CD4-positive, alpha-beta T cell treated with Interleukin-1 beta for 1 hour (primary cell): ENCODE measurements at places on chromosomes 5 and 9.

- DNase-seq = no peak
Observed at GRCh38 chr9:103721056-103721455, 373.1 kb upstream of the SMC2 start.

- no peak for DNase-seq
Observed at GRCh38 chr5:12284604-12285003, 380.4 kb upstream of the CTNND2 start.

- no peak for DNase-seq
Observed at GRCh38 chr9:7338586-7339281, 460.8 kb downstream of the DMAC1 start.

DNA sequence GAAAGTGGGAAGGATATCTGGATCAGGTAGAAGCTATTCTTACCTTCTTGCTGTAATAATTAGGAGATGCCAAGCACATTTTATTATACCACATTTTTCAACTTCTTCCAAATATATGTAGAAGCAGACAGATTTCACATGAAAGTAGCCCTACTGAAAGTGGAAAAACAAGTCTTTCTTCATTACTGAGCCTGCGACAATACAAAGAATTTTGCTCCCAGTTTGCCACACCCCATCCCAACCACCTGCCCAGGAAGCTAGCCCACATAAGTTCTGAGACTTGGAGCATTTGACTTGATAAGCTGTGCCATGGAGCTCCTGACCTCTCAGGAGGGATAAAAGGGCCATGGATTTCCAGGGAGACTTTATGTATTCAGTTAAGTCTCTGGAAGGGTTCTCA lies 249.1 kb upstream of the ADCY2 start:
- no peak for DNase-seq

DNA sequence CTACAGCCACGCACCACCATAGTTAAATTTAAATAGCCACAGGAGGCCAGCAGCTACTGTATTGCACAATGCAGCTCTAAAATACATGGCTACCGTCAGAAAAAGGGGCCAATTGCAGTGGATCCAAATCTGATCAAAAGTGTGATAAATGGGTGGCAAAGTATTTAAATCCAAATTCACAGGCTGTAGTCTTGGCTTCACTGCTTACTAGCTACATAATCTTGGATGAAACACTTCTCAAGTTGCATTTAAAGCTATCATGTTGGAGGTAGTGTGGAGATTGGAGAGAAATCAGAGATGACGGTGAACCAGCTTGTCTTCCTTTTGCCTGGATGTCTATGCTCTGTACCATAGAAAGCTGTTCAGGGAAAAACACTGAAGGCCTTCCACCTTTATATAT lies 24.0 kb upstream of the SLC44A1 start:
- no peak for DNase-seq

DNA sequence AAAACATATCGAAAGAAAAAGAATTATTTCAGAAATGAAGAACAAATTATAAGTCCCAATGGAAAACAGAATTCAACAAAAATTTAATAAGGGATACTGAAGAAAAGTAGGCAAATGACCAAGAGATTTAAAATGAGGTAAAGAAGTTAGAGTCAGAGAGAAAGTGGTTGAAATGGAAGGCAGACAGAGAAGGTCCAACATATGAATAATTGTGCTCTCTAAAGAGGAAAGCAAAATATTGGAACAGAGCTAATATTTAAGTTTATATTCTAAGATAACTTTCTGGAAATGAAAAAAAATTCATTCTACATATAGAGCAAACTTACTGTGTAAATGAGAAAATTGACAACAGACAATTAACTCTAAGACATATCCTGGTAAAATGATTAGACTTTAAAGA lies 94.1 kb downstream of the PTCH1 start:
- no peak for DNase-seq

DNA sequence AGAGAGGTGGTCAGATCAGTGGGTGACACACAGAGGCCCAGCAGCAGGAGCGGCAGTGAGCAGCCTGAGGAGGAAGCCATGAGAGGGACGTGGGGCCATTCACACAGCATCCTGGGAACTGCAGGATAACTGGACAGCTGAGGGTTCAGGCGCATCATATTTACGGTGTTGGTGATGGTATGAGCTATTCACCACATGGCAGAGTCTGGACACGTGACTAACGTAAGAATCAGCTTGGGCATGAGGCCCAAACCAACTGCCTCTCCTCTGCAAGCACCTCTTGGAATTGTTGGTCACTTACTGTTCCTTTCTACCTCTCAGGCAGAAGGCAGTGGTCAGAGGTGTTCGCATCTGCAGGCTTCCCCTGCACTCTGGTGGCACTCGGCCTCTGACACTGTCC lies 141.1 kb downstream of the ENTREP1 start:
- DNase-seq = no peak

GRCh38 chr5:2375291-2375690 lies 376.2 kb downstream of the IRX2 start:
- DNase-seq = no peak

DNA sequence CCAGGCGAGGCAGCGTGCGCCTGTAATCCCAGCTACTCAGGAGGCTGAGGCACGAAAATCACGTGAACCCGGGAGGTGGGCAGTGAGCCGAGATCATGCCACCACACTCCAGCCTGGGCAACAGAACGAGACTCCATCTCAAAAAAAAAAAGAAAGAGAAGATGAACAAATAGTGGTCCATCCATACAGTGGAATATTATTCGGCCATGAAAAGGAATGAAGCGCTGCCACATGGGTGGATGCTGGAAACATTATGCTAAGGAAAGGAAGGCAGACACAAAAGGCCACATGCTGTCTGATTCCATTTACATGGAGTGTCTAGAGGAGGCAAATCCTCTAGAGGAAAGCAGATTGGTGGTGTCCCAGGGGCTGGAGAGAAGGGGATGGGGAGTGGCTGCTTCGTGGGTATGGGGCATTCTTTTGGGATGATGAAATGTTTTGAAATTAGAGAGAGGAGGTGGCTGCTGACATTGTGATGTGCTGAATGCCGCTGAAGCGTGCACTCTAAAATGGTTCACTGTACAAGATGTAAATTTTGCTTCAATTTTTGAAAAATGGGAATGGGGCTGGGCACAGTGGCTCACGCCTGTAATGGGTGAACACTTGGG lies 17.0 kb downstream of the PLPP7 start:
- DNase-seq = no peak

GRCh38 chr9:109775516-109775915 lies 4.5 kb upstream of the PALM2AKAP2 start:
- no peak for DNase-seq

- no peak for DNase-seq
Observed at GRCh38 chr5:132781029-132781428, 4.0 kb upstream of the SEPTIN8 start.

DNA sequence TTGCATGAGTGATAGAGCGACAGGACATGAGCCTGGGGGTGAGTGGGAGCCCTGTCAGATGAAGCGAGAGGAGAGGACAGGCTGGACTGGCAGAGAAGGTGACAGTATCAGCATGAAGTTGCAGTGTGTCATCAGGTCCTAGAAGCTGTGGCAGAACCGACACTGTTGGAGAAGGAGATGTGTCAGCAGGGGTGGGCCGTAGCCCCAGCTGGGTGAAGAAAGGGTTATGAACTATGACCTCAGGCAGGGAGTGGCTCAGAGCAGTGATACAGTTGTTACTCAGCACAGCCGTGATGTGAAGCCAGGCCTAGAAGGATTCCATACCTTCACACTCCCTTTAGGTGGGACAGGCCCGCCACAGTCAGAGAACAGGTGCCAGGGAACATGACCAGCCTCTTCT lies 7.6 kb downstream of the PCYOX1L start:
- no peak for DNase-seq

GRCh38 chr9:97970165-97970564 lies 13.0 kb upstream of the ANP32B start:
- DNase-seq = no peak

- no peak for DNase-seq
Observed at GRCh38 chr5:168908207-168908606, 329.0 kb upstream of the PANK3 start.

DNA sequence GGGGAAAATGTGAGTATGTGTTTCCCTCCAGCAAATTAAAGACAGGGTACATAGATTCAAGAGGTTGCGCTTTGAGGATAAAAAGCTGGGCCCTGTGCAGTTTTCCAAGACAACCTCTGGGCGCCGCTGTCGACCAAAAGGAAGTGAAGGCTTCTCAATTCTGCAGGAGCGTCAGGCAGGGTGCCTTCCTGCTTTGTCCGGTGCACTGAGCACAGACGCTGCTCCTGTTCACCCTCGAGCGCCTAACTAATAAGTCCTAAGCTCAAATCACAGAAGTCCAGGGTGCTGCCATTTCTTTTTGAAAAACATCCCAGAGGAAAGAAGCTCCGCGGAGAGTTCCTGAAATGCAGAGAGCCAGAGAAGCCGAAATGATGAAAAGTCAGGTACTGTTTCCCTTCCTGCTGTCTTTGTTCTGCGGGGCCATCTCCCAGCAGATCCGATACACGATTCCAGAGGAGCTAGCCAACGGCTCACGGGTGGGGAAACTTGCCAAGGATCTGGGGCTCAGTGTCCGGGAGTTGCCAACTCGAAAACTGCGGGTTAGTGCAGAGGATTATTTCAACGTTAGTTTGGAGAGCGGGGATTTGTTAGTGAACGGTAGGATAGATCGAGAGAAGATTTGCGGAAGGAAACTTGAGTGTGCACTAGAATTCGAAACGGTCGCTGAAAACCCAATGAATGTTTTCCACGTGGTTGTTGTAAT lies at the start of gene PCDHGB1:
Gene PCDHGB1, plus strand, starts transcription at position 183 of the 703 bp plus-strand sequence. Its CDS starts 162 bp downstream, at position 345.
- DNase-seq = peak; percentile 18

DNA sequence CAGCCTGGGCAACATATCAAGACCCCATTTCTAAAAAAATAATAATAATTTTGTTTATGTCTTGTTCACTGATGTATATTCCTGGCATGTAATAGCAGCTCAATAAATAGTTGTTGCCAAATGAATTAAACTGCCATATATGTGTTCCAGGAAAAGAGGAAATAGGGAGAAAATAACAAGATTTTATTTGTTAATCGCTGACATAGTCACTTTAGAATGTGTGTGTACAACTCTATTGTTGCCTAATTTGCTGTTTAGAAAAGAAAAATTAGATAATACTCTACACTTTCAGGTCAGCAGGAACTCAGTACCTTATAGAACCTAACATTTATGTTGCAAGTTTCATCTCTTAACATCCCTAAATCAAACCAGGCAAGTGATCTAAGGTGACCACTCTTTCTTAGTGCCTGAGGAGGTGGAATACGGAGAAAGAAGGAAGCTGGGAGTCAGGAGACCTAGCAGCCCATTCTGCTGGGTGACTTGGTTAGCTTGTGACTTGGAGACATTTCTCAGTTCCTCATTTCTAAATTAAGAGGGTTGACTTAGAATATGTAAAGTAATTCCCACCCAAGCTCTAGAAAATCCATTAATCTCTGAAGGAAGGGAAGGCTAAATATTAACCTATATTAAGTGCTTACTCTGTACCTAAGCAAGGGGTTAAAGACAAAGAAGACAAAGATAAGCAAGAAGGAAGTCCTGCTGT lies 110.3 kb upstream of the IQGAP2 start:
- no peak for DNase-seq

DNA sequence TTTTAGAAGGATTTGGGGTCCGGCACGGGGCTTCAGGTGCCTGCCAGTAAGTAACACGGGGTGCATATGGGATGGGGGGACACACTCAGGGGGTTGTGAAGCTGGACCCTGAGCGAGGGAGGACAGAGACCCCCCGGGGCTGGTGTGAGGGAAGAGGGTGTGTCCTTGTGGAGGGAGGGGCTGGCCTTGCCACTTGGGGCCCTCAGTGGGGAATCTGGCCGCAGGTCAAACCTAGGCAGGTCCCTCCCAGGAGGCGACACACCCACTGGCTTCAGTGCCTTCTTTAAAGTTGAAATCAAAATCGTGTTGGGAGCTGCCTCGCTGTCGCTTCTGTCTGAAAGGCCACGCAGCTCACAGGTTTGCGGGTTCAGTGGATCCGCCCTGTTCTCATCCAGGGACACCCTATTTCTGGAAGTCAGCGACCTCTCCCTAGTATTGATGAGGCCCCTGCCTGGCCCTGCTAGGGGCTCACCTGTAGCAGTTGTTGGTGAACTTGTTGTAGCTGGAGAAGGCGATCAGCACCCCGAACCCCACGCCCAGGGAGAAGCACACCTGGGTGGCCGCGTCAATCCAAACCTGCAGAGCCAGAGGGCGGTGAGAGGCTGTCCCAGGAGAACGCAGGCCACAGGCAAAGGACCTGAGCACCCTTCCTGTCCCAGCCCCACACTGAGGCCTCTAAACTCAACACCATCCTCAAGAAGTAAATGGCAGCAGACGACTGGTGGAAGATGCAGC lies 29.4 kb downstream of the SLC6A3 start:
- no peak for DNase-seq

DNA sequence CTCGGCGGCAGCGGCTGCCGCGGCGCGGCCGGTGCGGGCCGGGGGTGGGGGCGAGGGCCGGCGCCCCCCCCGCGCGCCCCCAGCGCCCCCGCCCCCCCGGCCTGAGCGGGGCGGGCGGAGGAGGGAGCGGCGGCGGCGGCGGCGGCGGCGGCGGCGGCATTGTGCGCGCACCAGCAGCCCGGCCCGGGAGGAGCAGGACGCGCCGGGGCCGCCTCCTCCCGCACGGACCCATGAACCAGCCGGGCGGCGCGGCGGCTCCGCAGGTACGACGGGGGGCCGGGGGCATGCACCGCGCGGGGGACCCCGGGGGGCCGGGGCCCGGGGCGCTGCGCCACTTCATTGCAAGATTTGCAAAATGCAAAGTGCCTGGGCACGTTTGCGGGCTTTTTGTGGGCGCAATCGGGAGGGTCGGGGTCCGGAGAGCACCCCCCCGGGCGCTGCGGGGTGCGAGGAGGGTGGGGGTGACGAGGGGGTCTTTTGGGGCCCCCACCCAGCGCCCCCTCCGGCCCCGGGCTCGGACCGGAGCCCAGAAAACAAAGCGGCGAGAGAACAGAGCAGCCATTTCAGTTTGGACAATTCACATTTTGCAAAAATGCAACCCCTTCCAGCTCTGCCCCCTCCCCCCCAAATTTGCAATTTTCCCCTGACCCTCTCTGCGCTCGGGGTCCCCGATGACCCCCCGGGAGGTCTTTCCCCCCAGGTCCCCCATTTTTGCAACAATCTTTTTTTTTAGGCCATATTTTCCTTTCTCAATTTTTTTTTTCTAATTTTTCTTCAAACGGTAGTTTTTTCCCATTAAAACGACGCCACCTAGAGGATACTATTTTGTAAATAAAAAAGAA lies at the start of gene ZNF618:
Gene ZNF618, plus strand, starts transcription at position 159 of the 842 bp plus-strand sequence. Its CDS starts 72 bp downstream, at position 231.
- DNase-seq = peak; percentile 5

DNA sequence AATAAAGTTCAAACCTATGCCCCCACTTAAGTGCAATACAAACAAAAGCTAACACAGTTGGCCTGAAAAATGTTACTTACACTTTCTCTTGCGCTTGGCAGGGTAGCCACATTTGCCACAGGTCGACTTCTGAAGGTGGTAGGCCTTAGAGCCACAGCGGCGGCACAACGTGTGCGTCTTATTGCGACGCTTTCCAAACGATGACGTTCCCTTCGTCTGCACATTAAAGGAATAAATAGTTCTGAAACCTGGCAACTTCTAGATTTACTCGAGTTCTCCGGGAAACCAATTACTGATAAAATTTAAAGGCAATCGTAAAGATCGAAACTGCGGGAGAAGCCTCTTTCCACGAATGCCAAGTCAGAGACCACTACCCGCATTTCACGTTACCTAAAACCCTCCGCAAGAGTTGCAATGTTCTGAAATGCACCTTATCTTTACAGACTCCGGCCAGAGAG lies 602 bp downstream of the RPL37 start:
- DNase-seq = peak; percentile 67

GRCh38 chr9:75713335-75713734 lies 177.1 kb upstream of the PCSK5 start:
- no peak for DNase-seq
